ENCODE measurements at places on chromosomes 2 and 18.

DNA sequence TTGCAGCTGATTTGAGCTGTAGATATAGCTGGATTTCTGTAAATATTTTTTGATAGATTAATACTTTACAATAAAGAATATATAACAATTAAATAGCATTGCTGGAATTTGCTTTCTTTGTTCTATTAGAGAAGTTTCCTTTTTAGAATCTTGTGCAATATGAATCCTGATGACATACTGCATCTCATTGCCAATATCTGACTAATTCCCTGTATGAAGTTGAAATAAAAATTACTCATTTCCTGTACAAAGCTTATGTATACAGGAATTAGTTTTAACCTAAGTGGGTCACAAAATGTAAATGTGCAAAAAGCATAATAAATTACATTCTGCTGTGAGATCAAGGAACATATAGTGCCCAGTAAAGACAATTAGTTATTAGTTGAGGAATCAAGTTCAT, 72.8 kb upstream of the TMEFF2 start:
- no peak for DNase-seq
- no peak overlapping the region for H3K27ac ChIP-seq
- no peaks in the 10 kb centered on the region for H3K36me3 ChIP-seq

- H3K36me3 ChIP-seq = peaks cover 50% of the 10 kb centered on the region
- H3K4me1 ChIP-seq = peaks cover 10% of the 10 kb centered on the region
- DNase-seq = no peak
- peak overlapping the region; percentile 12 for H3K27ac ChIP-seq
Observed at GRCh38 chr18:12318334-12318697, 10.3 kb downstream of the TUBB6 start.

DNA sequence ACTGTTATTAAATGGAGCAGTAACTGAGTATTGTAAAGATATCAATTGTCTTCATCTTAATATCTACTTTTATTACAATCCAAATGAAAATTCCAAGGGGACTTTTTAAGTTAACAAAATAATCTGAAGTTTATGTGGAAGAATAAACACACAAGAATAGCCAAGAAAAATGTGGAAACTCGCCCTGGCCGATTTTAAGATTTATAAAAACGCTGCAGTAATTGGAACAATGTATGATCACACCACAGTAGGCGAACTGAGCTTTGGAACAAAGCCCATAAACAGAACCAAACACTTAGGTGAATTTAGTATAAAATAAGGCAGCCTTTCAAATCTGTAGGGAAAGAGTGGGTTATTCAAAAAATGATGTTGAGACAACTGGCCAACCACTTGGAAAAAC, 96.3 kb downstream of the ANTXR1 start:
- H3K36me3 ChIP-seq = peaks cover 15% of the 10 kb centered on the region
- DNase-seq = no peak
- H3K27ac ChIP-seq = peak overlapping the region; percentile 64
- H3K4me1 ChIP-seq = peaks cover 29% of the 10 kb centered on the region
- H3K27me3 ChIP-seq = no peaks in the 10 kb centered on the region
- no peak overlapping the region for H3K4me3 ChIP-seq

GRCh38 chr2:217732992-217733391, 269.8 kb downstream of the TNS1 start:
- peaks cover 32% of the 10 kb centered on the region for H3K36me3 ChIP-seq
- no peak overlapping the region for H3K4me3 ChIP-seq
- peaks cover 31% of the 10 kb centered on the region for H3K4me1 ChIP-seq

GRCh38 chr2:11203480-11203879, 48.2 kb downstream of the SLC66A3 start:
- H3K4me1 ChIP-seq = no peaks in the 10 kb centered on the region
- H3K4me3 ChIP-seq = no peak overlapping the region
- peak overlapping the region; percentile 14 for H3K27ac ChIP-seq
- H3K27me3 ChIP-seq = no peaks in the 10 kb centered on the region

GRCh38 chr2:161710131-161710915, 86.1 kb downstream of the SLC4A10 start:
- H3K4me1 ChIP-seq = no peaks in the 10 kb centered on the region
- H3K27ac ChIP-seq = no peak overlapping the region
- no peak overlapping the region for H3K4me3 ChIP-seq
- H3K27me3 ChIP-seq = no peaks in the 10 kb centered on the region
